ENCODE measurements at places on chromosomes 1 and 21.

GRCh38 chr1:85404408-85404807 is 60.6 kb downstream of the DDAH1 start:
- no peak for DNase-seq

DNA sequence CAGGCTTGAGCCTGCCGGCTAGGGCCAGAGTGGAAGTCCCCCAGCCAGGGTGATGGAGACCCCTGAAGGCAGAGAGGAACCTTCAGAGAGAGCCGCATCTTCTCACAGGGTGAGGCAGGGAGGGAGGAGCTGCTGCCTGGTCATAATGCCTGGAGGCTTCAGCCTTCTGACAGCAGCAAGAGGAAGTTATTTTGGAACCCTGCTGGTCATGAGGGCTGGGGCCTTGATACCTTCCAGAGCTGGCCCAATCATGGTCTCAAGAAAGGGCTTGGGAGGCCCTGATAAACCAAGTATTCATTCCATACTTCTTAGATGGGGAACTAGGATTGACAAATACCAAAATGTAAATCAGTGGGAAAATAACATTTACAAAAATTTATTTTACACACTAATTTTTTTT is 26.6 kb upstream of the MPZL1 start:
- no peak for DNase-seq

DNA sequence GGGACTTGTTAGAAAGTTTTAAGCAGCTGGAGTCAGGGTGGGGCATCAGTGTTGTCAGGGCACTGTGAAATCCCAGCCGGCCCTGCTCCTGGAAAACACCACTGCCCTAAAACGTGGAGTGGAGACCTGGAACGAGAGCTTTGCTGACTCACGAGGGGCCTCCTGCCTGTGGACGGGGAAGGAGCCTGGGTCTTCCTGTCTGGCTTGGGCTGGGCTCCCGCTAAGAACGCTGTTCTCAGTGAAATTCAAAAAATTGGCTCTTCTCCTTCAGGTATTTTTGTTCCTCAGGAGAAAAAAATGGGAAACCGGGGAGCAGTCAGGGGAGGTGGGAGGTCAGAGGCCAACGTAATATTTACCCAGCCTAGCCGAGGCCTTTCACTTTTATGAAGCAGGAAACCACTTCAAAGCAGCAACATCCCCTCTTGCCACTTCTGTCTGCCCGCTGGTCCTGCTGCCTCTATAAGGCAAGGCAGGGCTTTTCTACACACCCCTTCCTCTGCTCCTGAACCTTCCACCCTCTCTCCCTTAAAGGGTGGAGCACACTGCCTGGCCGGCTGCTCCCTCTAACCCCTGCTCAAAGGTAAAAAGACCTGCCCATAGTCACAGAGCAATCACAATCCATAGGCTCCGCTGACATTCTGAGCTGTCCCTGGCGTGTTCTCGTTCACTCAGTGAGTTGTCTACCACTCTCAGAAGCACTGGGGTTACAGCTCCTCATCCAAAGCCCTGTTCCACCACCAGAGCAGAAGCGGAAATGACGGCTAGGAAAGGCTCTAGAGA is 8.0 kb downstream of the PLXNA2 start:
- DNase-seq: no peak

- DNase-seq: no peak
Measured at GRCh38 chr1:119554183-119554582, 47.2 kb downstream of the HSD3B1 start.

DNA sequence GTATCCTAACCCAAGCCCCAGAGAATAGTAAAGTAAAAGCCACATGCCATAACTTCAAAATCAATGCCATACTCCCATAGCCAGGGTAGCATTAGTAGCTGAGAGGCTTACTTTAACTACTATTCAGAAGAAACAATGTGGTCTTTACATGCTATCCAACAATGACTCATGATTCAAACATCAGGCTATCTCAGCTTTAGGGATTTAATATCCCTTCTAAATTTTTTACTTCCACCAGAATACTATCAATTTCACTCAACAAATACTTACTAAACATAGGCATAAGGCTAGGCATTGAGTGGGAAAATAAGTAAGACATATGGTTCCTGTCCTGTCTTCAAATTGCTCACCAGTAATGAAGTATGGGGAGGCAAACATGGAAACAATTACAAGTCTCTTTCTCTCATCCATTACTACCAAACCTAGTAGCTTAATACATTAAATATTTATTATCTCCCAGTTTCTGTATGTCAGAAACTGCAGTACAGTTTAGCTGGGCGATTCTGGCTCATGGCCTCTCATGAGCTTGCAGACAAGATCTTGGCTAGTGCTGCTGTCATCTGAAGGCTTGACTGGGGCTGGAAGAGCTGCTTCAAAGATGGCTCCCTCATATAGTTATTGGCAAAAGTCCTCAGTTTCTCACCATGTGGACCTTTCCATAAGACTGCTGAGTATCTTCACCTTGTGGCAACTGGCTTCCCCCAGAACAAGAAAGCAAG is 30.7 kb downstream of the EVI5 start:
- DNase-seq: no peak

- no peak for DNase-seq
Measured at GRCh38 chr1:48524892-48525467, 53.0 kb upstream of the SPATA6 start.

GRCh38 chr1:23224739-23225648 is 7.7 kb upstream of the HTR1D start:
- DNase-seq: no peak

DNA sequence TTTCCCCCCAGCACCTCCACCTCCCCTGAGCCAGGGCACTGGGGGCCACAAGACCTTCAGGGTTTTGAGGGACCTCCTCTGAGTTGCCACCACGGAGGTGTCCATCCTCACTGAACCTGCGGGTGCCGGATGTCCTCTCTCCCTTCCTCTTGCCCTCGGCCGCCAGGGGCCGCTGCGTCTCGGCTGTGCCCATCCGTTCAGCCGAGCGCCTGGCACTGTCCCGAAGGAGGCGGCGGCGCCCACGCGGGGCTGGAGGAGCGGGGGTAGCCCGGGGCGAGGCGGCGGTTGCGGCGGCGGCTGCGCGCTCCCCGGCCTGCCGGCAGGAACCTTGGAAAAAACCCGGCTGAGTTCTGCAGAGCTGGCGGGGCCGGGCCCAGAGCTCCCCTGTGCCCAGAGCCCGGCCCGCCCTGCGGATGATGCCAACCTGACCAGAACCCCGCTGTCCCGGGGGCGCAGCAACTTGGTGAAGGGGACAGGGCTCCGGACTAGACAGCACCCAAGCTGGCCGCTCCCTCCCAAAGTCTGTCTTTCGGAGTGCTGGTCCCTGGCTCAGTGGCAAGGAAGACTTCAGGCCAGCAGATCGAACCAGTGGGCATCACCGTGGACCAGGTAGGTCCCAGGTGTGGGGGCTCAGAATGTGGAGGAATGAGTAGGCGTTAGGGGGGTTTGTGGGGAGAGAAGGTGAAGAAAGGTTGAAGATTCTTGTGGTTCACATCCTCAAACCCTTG is 3.7 kb upstream of the PPM1J start:
- DNase-seq: peak; percentile 75

- no peak for DNase-seq
Measured at GRCh38 chr1:236565530-236565929, 38.8 kb downstream of the HEATR1 start.
